ENCODE measurements at places on chromosomes 11 and 22.

DNA sequence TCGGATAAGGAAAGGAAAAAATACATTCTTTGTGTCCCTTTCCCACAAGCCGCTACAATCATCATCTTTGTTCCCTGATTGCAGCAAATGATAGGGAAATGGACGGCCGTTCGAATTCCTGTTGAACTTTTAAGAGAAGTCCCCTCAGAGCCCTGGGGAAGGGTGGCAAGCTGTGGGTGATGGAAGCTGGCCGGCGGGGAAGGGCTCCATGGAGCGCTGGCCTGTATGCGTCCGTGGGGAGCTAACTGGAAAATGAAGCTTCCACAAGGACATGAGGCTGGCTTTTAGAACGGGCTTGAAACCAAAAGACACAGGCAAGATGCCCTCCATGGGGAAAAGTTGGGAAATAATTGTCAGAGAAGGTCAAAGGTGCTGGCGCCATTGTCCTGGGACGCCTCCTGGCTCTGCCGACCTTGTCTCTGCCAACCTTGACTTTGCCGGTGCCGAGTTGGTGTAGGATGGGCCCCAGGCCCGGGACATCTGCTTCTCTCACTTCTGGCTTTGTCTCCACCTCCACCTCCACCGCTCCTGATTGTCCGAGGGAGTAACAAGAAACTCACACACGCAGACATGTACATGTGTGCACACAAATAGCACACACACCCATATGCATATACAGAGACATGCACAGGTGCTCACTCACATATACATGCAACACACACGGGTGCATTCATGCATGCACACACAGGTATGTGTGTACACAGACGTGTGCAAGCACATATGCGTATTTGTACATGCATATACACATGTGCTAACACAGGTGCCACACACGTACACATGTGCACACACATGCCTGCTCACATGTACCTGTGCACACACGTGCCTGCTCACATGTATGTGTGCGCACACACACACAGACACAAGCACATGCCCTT, 14.5 kb upstream of the PPARA start:
- no peak for DNase-seq

DNA sequence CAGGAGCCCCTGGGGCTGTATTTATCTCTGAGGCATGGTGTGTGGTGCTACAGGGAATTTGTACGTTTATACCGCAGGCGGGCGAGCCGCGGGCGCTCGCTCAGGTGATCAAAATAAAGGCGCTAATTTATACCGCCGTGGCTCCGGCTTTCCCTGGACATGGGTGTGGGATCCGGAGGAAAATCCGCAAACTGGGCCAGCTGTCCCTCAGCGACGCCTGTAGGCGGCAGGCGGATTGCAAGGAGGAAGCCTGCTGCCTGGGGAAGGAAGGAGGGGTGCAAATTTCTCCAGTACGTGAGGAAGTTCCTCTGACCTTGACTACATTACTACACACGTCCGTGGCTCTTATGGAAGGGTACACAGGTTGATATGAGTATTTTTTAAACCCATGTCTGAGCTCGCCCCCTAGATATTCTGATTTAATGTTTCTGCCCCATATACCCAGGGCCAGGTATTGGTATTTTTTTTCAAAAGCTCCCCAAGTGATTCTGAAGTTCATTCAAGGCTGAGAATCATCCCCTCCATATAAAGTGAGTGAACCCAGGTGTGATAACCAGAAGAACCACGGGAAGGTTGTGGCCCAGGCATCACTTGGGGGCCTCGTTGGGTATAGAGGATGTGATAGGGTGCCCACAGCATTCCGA, 2.8 kb downstream of the MYOD1 start:
- no peak for DNase-seq

DNA sequence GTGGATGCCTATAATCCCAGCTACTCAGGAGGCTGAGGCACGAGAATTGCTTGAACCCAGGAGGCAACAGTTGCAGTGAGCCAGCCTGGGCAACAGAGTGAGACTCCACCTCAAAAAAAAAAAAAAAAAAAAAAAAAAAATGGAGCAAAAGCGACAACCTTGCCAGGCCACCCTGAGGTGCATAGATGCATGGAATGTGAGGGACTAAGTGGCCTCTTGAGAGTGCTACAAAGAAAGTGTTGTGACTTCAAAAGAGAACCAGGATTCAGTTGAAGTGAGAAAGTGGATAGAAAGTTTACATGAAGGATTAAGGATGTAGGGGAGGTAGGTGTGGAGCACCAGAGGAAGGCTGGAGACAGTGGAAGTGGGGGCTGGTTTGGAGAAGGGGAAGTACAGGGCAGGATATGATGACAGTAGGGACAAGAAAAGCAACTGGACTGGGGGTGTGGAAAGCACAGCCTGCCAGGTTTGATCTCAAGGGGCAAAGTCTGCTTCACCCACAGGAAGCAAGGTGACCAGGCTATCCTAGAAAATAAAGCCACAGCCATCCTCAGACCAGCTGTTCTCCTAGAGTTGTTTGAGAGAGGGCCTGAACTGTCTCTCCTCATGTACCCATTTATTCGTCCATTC, 36.0 kb upstream of the OLFML1 start:
- DNase-seq: no peak

DNA sequence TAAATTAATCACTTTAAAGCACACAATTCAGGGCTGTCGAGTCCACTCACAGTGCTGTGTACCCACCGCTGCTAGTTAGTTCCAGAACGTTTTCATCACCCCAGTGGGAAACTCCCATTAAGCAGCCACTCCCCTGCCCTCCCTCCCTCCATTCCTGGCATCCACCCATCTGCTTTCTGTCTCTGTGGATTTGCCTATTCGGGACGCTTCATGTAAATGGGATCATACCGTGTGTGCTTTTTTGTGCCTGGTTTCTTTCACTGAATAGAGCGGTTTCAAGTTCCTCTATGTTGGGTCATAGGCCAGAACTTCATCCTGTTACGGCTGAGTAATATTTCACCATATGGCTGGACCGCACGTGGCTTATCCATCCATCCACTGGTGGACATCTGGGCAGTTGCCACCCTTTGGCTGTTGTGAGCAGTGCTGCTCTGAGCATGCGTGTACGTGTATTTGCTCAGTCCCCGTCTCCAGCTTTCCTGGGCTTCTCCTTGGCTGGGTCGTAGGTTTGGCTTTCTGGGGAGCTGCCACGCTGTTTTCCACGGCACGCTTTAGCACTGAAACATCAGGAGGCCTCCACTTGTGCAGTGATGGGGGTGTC, 30.1 kb downstream of the ARHGAP8 start:
- DNase-seq: no peak

- DNase-seq: no peak
Measured at GRCh38 chr11:1468002-1468401, 18.6 kb downstream of the MOB2 start.

- no peak for DNase-seq
Measured at GRCh38 chr11:2385156-2386151, 8.3 kb downstream of the CD81 start.

DNA sequence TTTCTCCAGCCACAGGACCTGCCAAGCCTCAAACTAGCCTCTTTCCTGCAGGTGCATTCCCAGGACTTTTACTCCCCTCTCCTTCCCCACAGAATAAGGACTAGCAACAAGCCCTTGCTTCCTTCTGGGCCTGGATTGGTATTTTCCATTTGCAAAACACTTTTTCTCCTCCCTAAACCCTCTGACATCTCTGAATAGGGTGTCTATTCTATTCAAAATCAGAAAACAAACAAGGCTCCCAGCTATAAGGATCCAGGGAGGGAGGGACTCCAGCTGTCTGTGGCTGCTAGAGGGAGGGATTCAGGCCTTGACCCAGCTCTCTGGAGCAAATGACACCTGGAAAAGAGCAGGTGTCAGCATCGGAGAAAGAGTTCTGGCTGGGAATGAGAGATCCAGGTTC, 168.5 kb upstream of the BDNF start:
- no peak for DNase-seq

GRCh38 chr22:39301926-39302325, 17.5 kb downstream of the RPL3 start:
- no peak for DNase-seq

DNA sequence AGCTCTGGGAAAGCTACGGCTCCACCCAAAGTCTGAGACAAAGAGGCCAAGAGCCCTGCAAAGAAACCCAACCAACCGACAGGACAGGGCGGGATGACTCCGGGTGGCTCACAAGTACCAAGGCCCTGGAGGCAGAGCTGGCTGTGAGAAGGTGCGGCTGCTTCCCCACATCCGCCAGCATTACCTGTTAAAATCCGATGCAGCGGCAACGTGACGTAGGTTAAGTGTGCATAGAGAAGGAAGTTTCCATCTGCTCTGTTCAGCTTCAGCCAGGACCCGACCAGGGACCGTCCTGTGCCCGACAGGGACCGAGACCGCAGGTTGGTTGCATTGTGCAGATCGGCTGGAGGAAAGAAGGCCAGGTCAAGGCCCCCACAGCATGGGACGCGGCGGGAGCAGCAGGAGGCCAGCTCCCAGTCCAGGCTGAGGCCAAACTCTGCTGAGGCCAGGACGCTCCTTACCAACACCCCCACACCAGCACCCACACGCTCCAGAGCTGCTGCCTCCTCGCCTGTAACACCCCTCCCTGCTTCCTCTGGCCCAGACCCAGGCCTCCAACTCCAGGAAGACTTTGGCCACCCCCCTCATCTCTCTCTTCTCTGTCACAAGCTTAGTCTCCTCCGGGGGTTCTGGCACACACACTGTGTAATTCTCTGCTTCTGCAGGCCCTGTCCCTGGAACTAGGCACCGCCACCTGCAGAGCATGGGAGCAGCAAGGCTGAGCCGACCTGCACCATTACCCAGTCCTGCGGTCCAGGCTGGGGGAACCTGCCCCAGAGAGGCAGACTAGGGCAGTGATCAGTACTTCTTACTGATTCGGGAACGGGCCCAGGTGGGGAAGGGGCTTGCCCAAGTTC, 34.1 kb downstream of the NUP50 start:
- no peak for DNase-seq

DNA sequence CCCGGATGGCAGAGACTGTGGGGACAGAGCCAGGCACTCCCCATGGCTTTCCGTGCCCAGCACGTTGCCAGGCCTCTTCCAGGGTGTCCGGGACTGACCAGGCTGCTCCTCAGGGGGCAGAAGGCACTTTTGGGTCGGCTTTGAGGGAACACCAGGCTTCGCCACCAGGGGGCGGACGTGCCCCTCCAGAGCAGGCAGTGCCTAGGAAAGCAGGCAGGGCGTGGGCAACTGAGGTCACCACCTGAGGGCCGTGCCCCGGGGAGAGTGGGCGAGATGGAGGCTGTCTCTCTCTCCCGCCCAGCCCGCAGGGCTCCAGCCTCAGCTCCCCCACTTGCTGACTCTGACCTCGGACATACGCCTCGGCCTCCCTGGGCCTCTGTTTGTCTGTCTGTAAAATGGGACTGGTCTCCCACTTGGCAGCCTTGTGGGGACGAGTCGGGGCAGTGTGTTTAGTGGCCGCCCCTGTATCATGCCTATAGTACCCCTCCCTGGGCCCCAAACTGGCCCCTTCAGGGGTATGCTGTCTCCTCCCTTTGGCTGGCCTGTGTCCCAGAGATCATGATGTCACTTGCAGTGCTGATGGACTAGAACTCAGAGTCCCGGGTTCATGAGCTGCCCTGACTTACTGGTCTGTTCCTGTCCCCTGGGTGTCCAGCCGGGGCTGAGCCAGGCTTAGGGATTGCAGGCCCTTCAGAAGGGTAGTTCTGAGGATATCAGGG, 4.4 kb upstream of the PRR5 start:
- peak; percentile 88 for DNase-seq

- no peak for DNase-seq
Measured at GRCh38 chr11:18361154-18361553, 33.2 kb upstream of the LDHA start.

- DNase-seq: no peak
Measured at GRCh38 chr22:46536537-46537224, 739 bp downstream of the CELSR1 start.

- peak; percentile 98 for DNase-seq
Measured at GRCh38 chr11:114159802-114160632, 100.5 kb downstream of the ZBTB16 start.

- DNase-seq: no peak
Measured at GRCh38 chr11:65471447-65471891, 27.4 kb upstream of the MALAT1 start.

DNA sequence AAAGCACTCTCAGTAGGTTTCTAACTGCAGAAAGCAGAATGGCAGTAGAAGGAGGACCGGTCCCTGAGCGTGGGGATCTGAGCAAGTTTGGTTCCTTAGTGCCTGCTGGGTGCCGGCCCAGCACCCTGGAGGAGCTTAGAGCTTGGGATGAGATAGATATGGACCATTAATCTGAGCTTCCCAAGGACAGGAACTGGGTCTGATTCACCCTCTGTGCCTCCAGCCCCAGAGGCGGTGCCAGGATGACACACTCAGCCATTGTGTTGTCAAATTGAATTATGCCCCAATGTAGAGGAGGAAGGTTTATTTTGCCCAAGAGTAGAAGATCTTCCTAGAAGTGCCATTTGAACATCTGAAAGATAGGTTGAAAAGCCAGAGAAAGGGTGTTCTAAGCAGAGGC, 4.3 kb downstream of the ZC3H7B start:
- DNase-seq: no peak

GRCh38 chr11:103332409-103332808, 223.2 kb downstream of the DYNC2H1 start:
- DNase-seq: no peak

DNA sequence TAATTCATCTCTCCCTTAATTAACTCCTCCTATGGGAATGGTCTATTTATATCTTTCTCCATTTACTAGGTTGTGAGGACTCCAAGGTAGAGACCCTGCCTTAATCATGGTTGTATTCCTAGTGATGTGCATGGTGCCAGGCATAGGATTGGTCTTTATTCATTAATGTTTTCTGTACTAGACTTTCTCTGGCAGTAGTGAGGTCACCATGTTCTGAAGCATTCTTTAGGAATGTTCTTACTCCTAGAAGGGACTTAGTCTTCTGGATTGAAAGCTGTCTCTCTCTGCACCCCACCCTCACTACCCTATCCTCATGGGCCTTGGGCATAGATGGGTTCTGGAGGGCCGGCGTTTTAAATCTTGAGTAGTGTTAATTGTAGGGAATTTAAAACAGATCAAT, 10.6 kb upstream of the INSC start:
- no peak for DNase-seq

- DNase-seq: no peak
Measured at GRCh38 chr11:112221274-112221835, 4.9 kb upstream of the PTS start.

DNA sequence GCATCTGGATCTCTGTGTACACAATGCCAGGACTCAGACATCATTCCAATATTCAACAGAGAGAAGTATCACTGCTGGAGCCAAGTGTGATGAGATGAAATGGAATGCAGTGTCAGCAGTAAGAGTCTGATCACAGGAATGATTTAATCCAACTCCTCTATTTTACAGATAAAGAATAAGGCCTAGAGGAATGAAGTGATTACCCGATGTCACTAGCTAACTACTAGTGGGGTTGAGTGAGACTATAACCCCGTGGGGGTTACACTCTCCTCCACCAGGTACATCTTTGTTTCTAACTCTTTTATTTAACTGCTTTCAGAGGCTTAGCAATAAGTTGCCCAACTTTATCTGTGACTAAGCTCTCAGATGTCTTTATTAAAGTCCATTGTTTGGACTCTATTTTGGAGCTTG, 94.2 kb upstream of the FAT3 start:
- DNase-seq: no peak

GRCh38 chr11:119617340-119617713, 111.7 kb downstream of the NECTIN1 start:
- no peak for DNase-seq
